ENCODE measurements at places on chromosomes 11 and 22.

GRCh38 chr11:78214331-78215194 is 25.8 kb downstream of the USP35 start:
- DNase-seq = no peak

- no peak for DNase-seq
These were observed 18.8 kb downstream of the SCN4B start for GRCh38 chr11:118133816-118134215.

- no peak for DNase-seq
These were observed 37.7 kb upstream of the ANO1 start for GRCh38 chr11:70040452-70040851.

GRCh38 chr11:13140028-13140870 is 131.1 kb downstream of the RASSF10 start:
- DNase-seq = no peak

GRCh38 chr22:36088292-36088691 is 59.7 kb upstream of the RBFOX2 start:
- no peak for DNase-seq

- DNase-seq = no peak
These were observed 61.4 kb upstream of the ARFGAP3 start for GRCh38 chr22:42918500-42918899.

GRCh38 chr11:17741487-17741886 is 6.9 kb downstream of the KCNC1 start:
- no peak for DNase-seq

- DNase-seq = no peak
These were observed 19.6 kb downstream of the ANKK1 start for GRCh38 chr11:113407163-113407562.

DNA sequence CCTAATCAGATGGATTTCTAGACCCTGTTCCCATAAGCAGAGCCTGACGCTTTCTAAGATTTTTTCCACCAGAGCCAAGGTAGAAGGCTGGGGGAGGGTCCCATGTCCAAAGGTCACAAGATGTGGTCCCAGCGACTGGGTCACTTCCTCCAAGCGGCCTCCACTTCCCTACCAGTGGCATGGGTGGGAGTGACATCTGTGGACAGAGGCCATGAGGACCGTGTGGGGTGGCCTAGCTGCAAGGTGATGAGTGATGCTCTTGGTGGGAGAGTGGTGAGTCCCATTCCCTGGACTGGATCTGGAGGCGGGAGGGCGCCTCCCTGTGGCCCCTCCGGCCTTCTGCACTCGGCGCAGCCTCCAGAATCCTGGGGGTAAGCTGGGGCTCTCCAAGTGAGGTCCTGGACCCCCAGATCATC is 32.4 kb upstream of the PRR5 start:
- no peak for DNase-seq

GRCh38 chr11:78465169-78465942 is 47.7 kb upstream of the GAB2 start:
- DNase-seq = no peak

GRCh38 chr11:58395581-58395980 is 11.1 kb downstream of the OR5B3 start:
- no peak for DNase-seq

GRCh38 chr22:45208993-45209838 is 31.5 kb downstream of the KIAA0930 start:
- DNase-seq = no peak

GRCh38 chr11:75719340-75720239 is 2.0 kb downstream of the MOGAT2 start:
- no peak for DNase-seq

DNA sequence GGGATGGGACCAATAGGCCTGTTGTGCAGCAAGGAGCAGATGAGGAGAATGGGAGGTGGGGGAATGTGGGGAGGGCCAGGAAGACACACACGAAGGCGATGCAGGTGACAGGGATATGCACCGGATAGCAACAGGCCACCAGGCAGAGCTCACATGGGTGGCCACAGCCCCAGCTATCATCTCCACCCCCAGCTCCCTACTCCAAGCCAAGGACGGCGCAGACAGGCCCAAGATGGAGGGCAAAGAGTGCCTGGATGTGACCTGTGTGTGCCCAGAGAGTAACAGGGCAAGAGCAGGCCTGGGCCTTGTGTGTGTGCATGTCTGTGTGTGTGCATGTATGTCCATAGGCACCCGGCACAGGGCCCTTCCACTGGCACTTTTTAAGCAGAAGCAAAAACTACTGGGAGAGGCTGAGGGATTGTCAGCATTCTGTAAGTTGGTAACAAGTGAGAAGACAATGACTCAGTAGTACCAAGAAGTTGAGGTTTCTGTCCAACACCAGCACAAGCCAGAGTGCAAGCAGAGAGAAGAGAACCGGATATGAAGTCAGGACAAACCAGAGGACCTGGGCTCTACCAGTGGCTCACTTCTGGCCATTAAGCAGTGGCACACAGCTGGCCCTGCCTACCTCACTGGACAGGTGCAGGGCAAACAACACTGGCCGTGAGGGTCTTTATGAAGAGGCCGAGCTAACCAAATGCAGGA is 36.4 kb downstream of the NRXN2 start:
- DNase-seq = no peak

DNA sequence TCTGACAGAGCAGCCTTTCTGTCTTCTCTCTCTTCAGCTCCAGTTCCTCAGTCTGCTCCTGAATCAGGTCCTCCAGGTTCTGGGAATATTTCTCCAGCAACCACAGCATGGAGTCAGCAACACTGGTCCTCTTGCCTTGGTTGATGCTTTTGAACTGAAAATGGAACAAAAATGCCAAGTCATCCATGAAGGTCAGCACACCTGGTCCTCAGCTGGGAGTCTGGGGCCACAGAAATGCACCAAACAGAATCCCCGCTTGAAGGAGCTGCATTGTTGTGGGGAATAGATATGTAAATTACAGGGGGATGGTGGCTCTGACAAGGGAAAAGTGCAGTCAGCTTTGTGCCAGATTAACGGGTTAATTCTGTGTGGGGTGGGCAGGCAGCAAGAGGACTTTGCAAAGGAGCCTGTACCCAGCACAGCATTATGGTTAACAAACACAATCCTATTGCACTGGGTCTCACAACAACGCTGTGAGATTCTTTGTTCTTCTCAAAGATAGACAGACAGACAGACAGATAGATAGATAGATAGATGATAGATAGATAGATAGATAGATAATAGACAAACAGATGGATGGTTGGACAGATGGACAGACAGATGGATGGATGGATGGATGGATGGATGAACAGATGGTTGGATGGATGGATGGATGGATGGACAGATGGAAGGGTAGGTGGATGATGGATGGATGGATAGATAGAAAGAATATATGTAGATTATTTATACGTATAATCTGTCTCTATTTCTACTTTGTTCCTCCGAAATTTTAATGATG is 33.8 kb upstream of the LRRC32 start:
- no peak for DNase-seq

- no peak for DNase-seq
These were observed 369.6 kb upstream of the CADM1 start for GRCh38 chr11:115873813-115874212.

GRCh38 chr22:42179616-42180015 is 49.0 kb upstream of the CYP2D6 start:
- no peak for DNase-seq

- DNase-seq = no peak
These were observed 36.4 kb upstream of the MUC5AC start for GRCh38 chr11:1121331-1121812.

GRCh38 chr11:32426819-32427615 is 8.3 kb downstream of the WT1 start:
- no peak for DNase-seq

DNA sequence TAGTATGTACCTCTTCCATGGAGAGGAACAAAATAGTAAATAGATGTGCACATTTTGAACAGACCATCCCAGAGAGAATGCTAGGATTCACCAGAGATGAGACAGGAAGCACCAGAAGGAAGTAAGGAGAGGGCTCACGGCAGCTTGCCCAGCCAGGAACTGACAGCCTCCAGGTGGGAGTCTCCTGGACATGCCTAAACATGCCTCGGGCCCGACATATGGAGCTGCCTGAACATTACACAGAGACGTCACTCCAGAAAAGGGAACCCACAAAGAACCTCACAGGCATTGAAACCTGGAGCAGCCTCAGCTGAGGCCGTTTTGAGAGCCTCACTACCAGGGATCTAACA is 67.4 kb downstream of the BRD1 start:
- DNase-seq = no peak

DNA sequence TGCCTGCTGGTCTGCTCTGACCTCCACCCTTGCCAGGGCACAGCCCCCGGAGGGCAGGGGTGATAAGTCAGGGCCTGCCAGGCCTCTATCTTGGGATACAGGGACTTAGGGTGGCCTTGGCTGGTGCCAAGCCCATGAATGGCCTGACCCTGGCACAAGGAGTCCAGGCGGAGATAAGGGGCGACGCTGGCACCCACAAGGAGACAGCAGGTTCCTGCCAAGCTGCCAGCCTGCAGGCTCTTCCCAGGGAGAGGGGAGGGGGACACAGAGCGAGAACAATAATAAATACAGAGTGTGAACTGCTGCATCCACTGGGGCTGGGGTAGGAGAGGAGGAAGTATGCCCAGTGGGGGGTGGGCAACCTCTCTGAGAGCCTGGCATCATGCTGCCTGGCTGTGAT is 978 bp downstream of the CSDC2 start:
- no peak for DNase-seq

DNA sequence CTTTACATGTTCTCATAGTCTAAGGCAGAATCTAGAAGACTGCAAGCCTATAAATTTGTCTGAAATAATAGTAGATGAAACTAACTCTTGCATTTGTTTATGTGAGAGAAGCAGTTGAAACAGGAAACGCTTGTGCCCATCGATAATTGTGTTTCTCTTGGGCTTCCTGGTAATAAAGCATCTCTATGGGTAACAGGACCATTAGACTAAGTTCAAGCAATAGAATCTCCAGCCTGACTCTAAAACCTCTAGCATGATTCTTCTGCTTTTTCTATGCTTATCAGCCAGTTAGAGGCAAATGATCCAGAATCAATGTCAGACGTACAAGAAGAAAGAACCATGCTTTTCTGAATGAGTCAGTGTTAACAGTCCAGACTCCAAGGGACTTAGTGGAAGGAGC is 1734.4 kb downstream of the LRRC4C start:
- no peak for DNase-seq

DNA sequence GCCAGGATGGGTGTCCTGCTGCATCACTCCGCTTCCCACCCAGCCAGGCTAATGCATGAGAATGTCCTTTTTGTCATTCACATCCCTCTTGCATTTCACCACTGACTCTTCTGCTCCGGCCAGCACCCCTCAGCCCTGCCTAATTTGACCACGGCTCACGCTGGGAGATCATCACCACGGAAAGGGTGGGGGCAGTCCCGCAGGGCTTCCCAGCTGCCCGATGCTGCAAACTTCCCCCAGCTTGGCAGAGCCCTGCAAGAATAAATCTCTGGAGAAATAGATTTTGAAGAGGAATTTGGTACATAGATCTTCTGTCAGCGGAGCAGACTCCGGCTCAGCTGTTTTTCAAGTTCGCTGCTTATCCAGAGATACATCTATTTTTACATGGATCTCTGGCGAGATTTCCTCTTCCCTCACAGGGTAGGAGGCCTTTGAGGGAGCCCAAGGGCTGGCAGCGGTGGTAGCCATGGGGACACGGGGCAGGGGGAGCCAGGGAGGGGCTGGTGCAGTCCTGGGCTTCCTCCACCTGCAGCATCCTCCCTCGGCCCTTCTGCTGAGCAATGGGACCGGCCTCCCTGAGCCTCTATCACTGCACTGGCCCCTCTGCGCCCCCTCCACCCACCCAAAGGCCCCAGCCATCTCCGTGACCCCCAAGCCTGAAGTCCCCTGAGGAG is 62.6 kb downstream of the BUD13 start:
- no peak for DNase-seq

GRCh38 chr11:73466643-73467042 is 90.4 kb downstream of the RELT start:
- DNase-seq = no peak

GRCh38 chr11:46065681-46066080 is 55.6 kb downstream of the PHF21A start:
- no peak for DNase-seq

GRCh38 chr22:19172213-19173046 is 6.1 kb downstream of the SLC25A1 start:
- no peak for DNase-seq

- no peak for DNase-seq
These were observed 1.2 kb downstream of the CSRP3 start for GRCh38 chr11:19200410-19201201.

DNA sequence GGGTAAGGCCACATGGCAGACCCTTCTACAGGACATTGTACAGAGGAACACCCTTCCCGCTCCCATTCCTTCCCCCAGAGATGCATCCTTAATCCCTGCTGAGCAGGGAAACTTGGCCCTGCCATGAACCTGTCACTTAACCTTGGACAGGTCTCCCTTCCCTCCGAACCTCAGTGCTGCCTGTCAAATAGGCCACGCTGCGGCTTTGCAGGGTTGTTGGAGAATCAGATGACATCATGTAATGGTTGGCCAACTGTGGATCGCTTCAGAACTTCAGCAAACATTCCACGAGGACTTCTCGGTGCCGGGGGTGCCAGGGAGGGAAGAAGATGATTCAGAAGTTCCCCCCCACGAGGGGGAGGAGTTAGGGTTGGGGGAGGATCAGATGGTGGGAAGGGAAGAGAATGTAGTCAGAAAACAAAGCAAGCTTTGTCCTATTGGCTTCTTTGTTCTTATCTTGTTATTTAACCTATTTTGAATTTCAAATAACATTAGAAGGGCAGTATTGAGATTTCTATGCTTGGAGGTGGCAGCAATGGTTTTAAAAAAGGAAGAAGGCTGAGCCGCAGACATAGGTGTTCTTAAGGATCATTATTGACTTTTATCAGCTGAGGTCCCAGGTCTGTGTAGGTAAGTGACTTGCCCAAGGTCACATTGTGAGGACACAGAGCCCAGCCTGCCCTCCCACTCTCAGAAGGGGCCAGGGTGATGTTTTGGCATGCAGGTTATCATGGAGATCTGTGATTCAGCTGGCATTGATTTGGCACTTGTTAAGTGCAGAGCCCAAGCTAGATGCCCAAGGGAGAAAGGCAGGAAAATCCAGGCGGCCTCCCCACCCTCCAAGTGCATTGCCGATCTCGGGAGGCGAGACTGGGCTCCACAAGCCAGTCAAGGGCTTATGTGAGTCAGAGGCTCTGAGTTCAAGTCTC is 3.1 kb downstream of the CDC42EP1 start:
- no peak for DNase-seq

DNA sequence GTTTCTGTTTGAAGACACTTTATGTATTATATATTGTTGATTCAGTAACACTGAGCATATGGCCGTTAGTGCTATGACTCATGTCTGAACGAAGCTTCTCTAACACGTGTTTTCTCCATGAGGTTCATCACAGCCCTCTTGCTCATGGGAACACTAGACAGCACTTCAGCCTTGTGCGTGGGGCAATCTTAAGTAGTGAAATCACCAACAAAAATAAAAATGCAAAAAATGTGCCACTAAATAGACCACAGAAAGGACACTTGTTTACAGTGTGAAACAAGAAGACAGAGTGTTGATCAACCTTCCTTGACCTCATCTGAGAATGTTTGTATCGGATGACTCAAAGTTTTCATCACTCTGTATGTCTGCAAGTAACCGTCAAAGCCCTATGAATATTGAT is 94.5 kb downstream of the FDX1 start:
- no peak for DNase-seq

GRCh38 chr11:99534812-99535211 is 514.1 kb downstream of the CNTN5 start:
- DNase-seq = no peak

GRCh38 chr11:19929655-19930054 is 217.0 kb downstream of the NAV2 start:
- DNase-seq = no peak

GRCh38 chr22:28594797-28595462 is 84.7 kb downstream of the TTC28 start:
- no peak for DNase-seq

- no peak for DNase-seq
These were observed 23.8 kb downstream of the MRPL23 start for GRCh38 chr11:1970956-1971355.

GRCh38 chr11:66815646-66816045 is 27.6 kb upstream of the RCE1 start:
- DNase-seq = no peak
